NCI-H748 treated with DMSO at 0.1 percent for 48 hours (cell line): ENCODE measurements at places on chromosomes 2 and 18.
A peak's percentile ranks its signal among the peaks of the same experiment; 100 is the strongest.

DNA sequence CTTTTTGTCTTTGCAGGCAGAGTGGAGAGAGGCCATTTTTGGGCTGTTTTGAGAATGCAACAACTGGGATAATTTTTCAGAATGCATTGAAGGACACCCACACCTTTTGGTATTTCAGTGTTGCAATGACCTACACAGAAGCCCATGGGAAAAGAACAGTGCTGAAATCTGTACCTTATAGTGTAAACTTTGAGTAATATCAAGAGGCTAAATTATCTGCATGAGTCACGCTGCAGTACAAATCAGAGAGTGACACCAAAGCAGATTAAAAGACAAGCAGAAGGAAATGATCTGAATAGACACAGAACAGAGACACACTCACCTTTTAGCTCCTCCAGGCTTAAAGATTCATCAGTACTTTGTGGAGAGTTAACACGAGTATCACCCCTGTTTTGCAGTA lies 265.3 kb downstream of the PAX3 start:
- DNase-seq = no peak

- DNase-seq = no peak
These were observed 38.9 kb upstream of the YES1 start for GRCh38 chr18:850960-851359.

- no peak for DNase-seq
These were observed 37.9 kb upstream of the SMAD7 start for GRCh38 chr18:48988508-48989303.

- no peak for DNase-seq
These were observed 68.1 kb upstream of the PELI1 start for GRCh38 chr2:64212346-64212745.

GRCh38 chr2:16273111-16273510 lies 332.8 kb downstream of the MYCN start:
- DNase-seq = no peak

DNA sequence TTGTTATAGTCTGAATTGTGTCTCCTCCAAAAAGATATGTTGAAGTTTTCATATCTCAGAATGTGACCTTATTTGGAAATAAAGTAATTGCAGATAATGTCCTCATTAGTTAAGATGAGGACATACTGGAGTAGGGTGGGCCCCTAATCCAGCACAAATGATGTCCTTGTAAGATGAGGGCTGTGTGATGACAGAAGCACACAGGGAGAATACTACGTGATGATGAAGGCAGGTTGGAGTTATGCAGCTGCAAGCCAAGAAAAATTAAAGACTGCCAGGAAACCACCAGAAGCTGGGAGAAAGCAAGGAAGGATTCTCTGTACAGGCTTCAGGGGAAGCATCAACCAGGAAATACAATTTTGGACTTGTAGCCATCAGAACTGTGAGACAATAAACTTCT lies 58.3 kb upstream of the PNPT1 start:
- DNase-seq = no peak

DNA sequence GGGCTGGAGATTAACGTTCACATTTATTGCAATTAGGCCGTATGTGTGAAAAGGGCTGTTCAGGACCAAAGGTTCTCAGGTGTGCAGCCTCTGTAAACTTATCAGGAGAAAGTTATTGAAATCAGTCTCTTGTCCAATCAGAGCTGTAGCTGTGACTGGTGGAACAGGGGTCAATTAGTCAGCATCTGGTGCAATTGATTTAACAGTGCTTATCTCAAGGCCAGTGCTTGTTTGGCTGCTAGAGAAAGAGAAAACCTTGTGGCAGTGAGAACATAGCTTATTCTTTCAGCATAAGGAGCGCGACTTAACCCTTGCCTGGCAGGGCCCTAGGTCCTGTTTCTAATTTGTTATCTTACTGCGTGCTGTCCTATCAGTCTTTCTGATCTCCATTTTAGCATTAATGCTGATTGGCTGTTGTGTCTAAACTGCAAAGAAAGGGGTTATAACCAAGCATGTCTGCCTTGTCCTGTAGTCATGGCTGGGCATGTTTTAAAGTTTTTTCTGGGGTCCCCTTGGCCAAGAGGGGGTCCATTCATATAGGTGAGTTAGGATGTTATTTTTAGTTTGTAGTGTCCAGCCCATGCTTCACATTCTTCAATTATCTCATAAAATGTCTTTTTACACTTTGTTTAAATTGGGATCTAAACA lies 66.4 kb downstream of the CYB5A start:
- DNase-seq = no peak

DNA sequence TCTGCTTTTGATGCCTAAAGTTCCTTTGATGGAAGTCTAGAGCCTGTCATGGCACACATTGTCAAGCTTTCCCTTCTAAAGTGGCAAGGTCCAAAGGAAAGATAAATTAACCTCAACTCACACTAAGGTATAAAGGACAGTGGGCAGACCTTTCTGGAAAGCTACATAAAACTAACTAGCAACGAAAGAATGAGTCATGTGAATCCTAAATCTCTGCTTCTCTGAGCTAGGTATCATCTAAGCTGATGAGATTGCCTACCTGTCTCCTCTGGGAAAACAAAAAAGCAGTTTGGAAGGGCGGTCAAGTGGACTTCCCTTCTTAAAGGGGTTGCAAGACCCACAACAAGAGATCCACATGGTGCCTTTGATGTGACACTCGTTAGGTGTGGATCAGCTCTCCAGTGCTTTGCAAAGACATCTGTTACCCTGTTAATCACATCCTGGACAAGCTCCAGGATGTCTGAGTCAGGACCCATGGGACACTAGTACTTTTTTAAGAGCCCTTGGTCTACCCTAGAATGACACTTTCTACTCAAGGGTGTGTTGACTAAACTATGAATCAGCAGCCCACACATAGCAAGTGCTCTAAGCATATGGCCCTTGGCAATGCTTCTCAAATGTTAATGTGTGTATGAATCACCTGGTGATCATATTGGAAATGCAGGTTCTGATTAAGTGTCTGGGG lies 173.5 kb downstream of the ALK start:
- no peak for DNase-seq

DNA sequence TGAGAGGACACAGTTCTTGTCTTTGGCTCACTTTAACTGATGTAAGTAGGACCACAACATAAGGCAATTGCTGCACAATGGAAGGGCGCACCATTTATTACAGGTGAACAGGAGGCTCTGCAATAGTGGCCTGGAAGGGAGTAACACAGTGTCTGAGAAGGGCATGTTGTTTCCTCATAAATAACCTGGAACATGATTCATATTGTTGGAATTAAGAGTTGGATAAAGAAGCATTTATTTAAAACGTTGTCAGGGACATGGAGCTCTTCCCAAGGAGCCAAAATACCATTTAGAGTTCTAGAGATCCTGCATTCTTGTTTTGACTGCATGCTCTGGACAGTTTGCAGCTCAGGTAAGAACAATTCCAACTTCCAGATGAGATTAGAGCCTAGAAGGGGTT lies 110.4 kb downstream of the PLCL1 start:
- DNase-seq = no peak

DNA sequence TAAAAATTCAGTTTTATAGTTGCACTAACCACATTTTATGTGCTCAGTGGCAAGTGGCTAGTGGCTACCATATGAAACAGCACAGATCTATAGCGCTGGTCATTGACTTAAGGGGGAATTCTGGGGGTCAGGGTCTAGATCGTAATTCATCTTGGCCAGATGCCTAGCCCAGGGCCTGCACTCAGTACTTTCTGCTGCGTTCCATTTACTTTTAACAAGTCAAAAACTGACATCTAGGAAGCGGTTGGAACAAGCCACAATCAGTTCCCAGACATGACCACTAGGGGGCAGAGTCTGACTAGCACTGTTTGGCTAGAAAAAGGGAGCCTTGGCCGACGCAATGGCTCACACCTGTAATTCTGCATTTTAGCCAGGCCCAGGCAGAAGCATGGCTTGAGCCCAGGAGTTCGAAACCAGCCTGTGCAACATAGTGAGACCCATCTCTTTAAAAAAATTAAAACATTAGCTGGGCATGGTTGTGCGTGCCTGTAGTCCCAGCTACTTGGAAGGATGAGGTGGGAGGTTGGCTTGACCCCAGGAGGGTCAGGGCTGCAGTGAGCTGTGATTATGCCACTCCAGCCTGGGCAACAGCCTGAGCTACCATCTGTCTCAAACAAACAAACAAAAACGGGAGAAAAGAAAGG lies 9.0 kb upstream of the TMBIM1 start:
- DNase-seq = peak; percentile 69

DNA sequence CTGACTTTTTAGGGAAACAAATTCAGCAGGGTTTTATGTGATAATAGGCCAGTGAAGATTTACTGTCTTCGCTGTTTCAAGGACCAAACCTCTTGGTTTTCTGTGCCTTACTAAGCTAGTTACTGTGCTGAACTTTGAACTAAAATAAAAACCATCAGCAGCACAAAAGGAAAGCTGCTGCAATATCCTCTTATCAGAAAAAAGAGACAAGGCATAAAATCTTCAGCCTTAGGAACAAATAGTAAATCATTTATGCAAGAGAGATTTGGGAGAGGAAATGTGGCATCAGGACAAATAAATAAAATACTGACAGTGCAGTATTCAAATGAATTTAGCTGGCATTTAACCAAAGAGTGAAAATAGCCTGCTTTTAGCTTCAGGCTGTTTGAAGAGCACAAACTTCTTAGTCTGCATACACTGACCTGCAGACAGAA lies 64.1 kb upstream of the EHBP1 start:
- DNase-seq = no peak

GRCh38 chr18:7902399-7902839 lies 335.3 kb downstream of the PTPRM start:
- no peak for DNase-seq

- DNase-seq = no peak
These were observed 2.1 kb upstream of the TANC1 start for GRCh38 chr2:158966312-158966711.

- no peak for DNase-seq
These were observed 14.1 kb downstream of the MSGN1 start for GRCh38 chr2:17830053-17831034.

GRCh38 chr2:9113262-9113661 lies 93.3 kb upstream of the ASAP2 start:
- DNase-seq = no peak

GRCh38 chr18:57084331-57085271 lies 62.3 kb upstream of the BOD1L2 start:
- DNase-seq = no peak

GRCh38 chr2:118607641-118608040 lies 239.8 kb downstream of the EN1 start:
- no peak for DNase-seq

- DNase-seq = peak; percentile 15
These were observed 75.8 kb downstream of the PHLPP1 start for GRCh38 chr18:62790871-62791772.

- DNase-seq = no peak
These were observed 291.2 kb downstream of the RAD51AP2 start for GRCh38 chr2:17226941-17227490.

- no peak for DNase-seq
These were observed 10.1 kb downstream of the CYP26B1 start for GRCh38 chr2:72137498-72138010.

GRCh38 chr2:181197140-181197760 lies 216.8 kb downstream of the UBE2E3 start:
- DNase-seq = no peak

DNA sequence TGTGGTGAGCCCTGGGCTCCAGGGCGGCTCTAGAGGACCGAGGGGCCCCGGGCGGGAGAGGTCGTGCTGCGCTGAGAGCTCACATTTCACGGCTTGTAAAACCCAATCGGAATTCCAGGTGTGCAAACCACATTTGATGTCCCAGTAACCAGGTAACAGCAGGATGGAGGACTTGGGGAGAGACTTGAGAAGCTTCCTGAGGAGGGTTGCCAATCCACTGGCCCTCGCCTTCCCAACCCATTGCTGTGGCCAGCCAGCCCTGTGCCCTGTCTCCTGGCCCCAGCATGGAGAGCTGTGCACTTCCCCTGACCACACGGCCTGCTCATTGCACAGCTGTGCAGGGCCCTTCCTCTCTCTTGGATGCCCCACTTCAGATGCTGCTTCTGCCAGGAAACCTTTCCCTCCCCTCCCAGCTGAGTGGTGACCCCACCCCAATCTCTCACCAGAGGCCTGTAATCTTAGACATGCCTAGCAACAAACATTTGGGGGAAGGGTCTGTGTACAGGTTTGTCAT lies 39.6 kb downstream of the ASB1 start:
- no peak for DNase-seq

DNA sequence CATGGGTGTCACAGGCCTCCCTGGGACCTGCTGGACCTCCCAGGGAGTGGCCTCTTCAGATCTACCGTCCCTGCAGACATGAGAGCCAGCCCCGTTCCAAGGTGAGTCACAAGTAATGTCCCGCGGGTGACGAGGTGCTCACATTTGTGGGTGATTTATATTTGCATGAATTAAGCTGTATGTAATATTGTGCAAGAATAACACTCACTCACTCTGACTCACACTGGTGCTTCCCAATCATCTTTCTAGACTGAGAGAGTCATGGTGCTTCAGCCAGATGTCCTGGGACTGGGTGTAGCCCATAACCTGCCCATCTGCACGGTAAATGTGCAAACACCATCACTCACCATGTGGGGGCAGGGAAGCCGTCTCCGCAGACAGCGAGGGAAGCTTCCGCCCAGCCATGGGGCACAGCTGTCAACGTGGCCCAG lies 347.5 kb upstream of the SALL3 start:
- no peak for DNase-seq

GRCh38 chr18:77557046-77557587 lies 307.5 kb downstream of the GALR1 start:
- DNase-seq = no peak

DNA sequence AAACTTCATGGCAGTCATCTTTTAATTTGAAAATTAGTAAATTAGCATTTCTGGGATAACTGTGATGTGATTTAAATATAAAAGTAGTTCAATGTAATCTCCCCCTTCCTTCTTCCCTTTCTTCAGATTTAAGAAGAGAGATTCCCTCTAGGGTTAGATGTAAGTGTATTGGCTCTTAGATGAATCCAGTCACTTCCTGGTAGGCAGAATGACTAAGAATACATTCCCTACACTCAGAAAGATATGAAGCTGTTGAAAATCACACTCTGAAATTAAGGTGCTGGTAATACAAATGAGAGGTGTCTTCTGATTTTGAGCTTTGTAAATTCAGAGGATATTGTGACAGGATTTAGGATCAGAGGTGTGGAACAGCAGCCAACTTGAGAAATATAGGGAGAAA lies 71.6 kb downstream of the TDRD15 start:
- DNase-seq = no peak

DNA sequence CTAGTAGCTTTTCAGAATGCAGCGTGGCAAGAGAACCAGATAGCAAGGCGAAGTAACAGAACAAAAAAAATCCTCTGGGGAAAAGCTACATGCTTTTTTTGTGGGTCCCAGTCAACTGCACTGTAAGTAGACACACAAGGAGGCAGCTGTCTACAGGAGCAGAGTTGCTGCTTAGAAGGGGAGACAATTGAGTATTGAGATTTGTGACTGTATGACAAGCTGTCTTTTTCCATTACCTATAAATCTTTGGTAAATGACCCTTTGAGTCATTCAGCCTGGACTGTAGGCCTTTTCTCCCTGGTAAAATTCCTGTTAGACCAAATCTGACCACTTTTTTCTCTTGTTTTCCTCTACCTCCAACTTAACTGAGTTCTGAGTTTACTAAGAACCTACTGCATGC lies 144.1 kb upstream of the FOSL2 start:
- DNase-seq = no peak

- no peak for DNase-seq
These were observed 697.5 kb upstream of the RAB6C start for GRCh38 chr2:129281791-129282530.
